ENCODE measurements at places on chromosomes 1 and 21. TPM values are rescaled to one million over a fixed set of nuclear protein-coding genes. Genes with fewer than 3 reads are reported as not detected.

SYNJ1 gene
- 3.7 TPM for total RNA-seq

CORT gene
- total RNA-seq, result 1.5 TPM

FAM72A gene
- 2.3 TPM for total RNA-seq

FMN2 gene
- 0.49 TPM for total RNA-seq

COL9A2 gene
- 0.16 TPM for total RNA-seq

MFAP2 gene
- total RNA-seq, result 40.3 TPM

RNF223 gene
- not detected for total RNA-seq

PTPRF gene
- 785 TPM for total RNA-seq

RPRD2 gene
- total RNA-seq, result 3.7 TPM

CELA2B gene
- not detected for total RNA-seq

LMX1A gene
- total RNA-seq, result not detected

KRTAP21-1 gene
- not detected for total RNA-seq

LCE2B gene
- not detected for total RNA-seq

HTR6 gene
- not detected for total RNA-seq

CLCNKA gene
- not detected for total RNA-seq

COL11A1 gene
- total RNA-seq, result 0.25 TPM

PCBP3 gene
- total RNA-seq, result 0.16 TPM

SPATC1L gene
- 3.1 TPM for total RNA-seq

INAVA gene
- total RNA-seq, result not detected

CD160 gene
- total RNA-seq, result not detected

GBP1 gene
- 40.2 TPM for total RNA-seq

NTMT2 gene
- total RNA-seq, result not detected
